ENCODE measurements at places on chromosomes 16 and 17.

- DNase-seq = no peak
These were observed 28.8 kb downstream of the PRKCA start for GRCh38 chr17:66331038-66331816.

- DNase-seq = no peak
These were observed 49.2 kb downstream of the NXPH3 start for GRCh38 chr17:49624896-49625295.

- no peak for DNase-seq
These were observed 6.1 kb upstream of the EIF1 start for GRCh38 chr17:41682631-41683030.

DNA sequence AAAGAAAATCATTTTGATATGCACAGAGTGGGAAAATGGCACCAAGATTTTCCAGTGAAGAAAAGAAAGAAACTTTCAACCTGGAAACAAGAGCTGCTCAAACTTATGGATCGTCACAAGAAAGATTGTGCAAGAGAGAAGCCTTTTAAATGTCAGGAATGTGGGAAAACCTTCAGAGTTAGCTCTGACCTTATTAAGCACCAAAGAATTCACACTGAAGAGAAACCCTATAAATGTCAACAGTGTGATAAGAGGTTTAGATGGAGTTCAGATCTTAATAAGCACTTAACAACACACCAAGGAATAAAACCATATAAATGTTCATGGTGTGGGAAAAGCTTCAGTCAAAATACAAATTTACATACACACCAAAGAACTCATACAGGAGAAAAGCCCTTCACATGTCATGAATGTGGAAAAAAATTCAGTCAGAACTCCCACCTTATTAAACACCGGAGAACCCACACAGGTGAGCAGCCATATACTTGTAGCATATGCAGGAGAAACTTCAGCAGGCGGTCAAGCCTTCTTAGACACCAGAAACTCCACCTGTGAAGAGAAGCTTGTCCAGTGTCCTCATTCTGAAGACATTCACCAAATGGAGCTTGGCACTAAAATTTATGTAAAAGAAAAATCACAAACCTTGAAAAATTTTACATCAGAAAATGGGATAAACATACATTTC, 12.2 kb downstream of the ZNF75A start:
- DNase-seq = no peak

GRCh38 chr17:46869975-46870803, 18.8 kb downstream of the WNT9B start:
- DNase-seq = no peak

DNA sequence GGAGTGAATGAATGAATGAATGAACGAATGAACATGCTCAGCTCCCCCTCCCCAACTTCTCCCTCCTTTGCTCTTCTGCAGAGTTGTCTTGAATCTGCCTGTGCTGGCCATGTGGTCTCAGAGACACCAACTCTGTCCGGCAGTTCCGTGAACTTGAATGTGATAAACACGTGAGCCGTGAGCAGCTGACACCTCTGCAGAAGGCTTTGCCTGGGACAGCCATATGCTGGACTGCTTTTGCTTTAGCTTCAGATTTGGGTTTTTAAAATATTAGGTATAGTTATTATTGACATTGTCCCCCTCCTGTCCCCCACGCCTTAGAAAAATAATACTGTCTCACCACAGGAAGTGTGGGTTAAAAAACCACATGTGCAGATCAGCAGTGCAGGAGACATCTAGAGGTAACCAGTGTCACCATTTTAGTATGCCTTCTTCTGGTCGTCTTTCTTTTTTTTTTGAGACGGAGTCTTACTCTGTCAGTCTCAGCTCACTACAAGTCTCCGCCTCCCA, 83.8 kb downstream of the ABCC1 start:
- no peak for DNase-seq

GRCh38 chr17:45431531-45432404, 902 bp downstream of the ARHGAP27 start:
- peak; percentile 70 for DNase-seq

DNA sequence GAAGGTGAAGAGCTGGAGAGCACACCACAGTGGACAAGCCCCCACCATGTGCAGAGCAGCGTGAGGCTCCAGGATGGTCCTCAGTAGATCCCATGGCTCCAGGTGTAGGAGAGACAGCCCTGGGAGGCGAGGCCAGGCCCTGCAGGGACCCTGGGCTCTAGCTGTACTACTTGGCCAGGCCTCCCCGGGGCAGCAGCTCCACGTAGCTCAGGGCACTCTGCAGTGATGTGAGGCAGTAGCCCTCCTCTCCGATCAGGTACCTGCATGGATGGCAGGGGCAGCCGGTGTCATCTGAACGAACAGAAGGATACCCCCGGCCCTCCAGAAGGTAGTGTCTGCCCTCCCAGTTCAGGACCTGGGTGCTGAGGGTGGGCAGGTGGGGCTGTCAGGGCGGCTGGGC, 6.2 kb upstream of the SPATA2L start:
- no peak for DNase-seq

- no peak for DNase-seq
These were observed 5.8 kb downstream of the ADCY7 start for GRCh38 chr16:50272111-50272571.

GRCh38 chr17:28272166-28272565, 46.8 kb upstream of the TMEM97 start:
- no peak for DNase-seq

GRCh38 chr17:50312308-50312707, 33.6 kb upstream of the XYLT2 start:
- no peak for DNase-seq

DNA sequence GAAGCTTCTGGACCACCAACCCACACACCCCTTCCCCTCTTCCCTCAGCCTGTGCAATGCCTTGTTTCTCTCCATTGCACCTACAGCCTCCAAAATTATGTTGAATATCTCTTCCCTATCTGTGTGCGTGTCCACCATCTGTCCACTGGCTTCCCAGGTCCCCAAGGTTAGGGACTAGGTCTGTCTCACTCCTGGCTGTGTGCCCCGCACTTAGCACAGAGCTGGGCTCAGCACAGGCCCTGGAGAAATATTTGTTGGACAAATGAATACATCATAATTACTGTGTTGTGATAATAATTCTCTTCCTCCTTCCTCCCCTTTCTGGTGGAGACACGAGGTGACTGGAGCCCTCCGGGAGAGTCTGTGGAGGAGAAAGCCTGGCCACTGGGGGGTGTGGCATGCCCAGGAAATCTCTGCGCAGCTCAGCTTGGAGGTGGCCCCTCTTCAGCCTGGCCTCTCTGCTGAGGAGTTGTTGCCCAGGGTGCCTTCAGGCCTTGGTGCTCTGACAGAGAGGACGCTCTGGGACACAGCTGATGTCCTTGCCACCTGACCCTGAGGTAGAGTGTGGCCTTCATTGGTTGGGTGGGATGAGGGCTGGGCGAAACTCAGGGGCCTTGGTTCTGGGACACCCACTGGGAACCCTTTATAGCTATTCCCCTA, 3.3 kb upstream of the BRD7 start:
- no peak for DNase-seq

GRCh38 chr16:69112285-69113129, 7.1 kb downstream of the HAS3 start:
- DNase-seq = peak; percentile 29

DNA sequence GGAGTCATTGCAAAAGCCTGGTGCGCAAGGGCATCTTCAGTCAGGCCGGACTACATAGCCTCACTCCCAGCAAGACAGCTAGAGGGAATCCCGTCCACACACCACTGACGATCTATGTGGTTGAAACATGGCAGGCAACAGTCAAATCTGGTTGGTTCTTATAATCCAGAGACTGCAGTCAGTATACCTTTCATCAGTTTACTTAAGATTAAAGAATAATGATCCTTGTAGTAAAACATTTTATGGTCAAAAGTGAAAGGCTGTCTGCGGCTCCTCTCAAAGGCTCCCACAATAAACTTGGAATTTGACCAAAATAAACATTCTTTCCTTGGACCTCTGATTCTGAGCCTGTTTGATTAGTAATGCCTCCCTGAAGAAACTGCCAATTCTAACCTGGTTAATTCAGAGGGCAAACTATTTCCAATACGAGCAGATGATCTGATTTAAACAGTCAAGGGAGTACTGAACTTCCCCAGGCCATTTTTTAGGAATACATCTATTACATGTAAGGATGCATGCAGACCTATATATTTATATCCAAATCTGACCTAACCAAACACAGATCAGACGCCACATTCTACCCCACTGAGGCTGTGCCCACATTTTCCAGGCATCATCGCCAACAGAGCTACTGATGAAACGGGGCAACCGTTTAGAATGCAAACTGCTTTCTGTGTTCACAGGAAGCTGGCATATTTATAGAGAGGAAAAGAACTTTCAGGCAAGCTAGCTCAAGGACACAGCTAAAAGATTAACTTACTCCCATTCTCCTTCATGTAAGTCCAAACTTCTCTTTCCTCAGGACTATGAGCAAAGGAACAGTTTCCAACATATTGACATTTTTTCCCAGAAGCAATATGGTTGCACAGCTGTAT, 15.3 kb upstream of the TXNDC11 start:
- no peak for DNase-seq

DNA sequence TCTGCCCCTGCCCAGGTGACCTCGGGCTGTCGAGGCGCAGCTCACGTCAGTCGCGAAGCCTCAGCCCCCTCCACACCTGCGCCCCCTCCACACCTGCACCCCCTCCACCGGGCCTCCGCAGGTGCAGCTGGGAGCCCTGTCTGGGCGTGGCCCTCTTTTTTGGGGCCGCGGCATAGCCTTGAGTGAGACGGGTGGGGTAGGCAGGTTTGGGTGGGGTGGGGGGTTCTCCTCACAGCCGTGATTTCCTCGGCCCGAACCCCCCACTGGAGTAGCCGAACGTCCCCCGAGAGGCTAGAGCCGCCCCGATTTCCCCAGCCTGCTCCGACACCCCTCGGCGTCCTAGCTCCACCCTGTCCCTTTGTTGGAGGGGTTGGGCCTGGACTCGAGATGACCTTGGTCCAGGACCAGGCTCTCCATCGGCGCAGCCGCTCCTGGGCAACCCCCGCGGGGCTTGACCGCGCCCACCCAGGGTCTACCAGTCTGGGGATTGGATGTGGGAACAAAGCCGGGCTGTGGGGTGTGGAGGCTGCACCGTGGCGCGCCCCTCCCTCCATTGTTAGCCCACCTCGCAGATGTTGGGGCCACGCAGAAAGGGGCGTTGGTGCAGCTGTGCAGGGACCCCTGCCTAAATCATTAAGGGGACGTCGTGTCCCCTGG, 626 bp downstream of the TUBB3 start:
- no peak for DNase-seq

DNA sequence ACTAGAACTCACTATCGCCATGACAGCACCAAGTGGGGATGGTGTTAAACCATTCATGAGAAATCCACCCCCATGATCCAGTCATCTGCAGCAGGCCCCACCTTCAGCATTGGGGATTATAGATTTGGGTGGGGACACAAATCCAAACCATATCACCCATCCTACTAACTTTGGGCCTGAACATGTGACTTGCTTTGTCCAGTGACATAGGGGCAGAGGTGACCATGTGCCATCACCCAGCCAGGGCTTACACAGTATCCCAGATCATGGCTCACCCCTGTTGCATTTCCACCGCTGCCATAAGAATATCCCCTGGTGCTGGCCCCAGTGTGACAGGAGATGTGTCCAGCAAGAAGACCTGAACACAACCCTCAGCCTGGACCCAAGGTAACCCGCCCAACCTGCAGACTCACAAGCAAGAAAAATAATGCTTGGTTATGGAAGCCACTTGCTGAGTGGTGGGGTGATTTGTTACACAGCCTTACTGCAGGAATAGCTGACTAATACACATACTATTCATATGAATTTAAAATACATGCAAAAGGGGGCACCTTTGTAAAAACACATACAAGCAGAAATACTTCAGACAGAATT, 130.9 kb downstream of the GSG1L start:
- no peak for DNase-seq

- no peak for DNase-seq
These were observed 477 bp upstream of the ARHGAP27 start for GRCh38 chr17:45433159-45433535.

GRCh38 chr17:7241783-7242716, at the start of gene GABARAP:
Gene GABARAP, minus strand, starts transcription at chr17:7242449. Its CDS starts 119 bp downstream, at chr17:7242330.
- DNase-seq = peak; percentile 92

All from stimulated activated CD4-positive, alpha-beta T cell treated with anti-CD3 and anti-CD28 coated beads, Interleukin-4, amount 100 ng/mL, for 4 hours (primary cell).